Stimulated activated CD4-positive, alpha-beta T cell treated with anti-CD3 and anti-CD28 coated beads, Interleukin-15, amount 100 ng/mL, for 1 hour (primary cell): ENCODE measurements at places on chromosomes 6 and 20.

DNA sequence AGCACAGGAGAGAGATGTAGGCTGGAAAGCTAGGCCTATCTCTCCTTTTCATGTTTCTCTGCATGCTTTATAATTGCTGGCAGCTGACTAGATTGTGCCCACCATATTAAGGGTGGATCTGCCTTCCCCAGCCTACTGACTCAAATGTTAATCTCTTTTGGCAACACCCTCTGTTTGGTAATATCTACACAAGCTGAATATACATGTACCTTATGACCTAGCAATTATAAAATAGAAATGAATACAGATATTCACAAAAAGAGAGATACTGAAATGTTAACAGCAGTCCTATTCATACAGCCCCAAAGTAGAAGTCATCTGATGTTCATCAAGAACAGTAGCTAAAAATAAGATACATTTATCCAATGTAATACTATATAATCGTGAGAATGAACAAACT lies 429.6 kb downstream of the EPM2A start:
- no peak for DNase-seq

DNA sequence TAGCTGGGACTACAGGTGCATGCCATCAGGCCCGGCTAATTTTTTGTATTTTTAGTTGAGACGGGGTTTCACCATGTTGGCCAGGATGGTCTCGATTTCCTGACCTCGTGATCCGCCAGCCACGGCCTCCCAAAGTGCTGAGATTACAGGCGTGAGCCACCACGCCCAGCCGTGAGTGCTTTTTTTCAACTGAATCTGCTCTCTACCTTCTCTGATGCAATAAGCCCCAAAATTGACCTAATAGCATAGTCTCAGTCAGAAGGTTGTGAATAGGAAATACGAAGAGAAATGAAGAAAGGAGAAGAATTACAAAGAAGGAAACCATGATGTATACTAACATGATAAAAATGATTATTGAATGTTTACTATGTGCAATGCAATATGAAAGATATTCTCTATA lies 33.2 kb downstream of the BEND6 start:
- no peak for DNase-seq

DNA sequence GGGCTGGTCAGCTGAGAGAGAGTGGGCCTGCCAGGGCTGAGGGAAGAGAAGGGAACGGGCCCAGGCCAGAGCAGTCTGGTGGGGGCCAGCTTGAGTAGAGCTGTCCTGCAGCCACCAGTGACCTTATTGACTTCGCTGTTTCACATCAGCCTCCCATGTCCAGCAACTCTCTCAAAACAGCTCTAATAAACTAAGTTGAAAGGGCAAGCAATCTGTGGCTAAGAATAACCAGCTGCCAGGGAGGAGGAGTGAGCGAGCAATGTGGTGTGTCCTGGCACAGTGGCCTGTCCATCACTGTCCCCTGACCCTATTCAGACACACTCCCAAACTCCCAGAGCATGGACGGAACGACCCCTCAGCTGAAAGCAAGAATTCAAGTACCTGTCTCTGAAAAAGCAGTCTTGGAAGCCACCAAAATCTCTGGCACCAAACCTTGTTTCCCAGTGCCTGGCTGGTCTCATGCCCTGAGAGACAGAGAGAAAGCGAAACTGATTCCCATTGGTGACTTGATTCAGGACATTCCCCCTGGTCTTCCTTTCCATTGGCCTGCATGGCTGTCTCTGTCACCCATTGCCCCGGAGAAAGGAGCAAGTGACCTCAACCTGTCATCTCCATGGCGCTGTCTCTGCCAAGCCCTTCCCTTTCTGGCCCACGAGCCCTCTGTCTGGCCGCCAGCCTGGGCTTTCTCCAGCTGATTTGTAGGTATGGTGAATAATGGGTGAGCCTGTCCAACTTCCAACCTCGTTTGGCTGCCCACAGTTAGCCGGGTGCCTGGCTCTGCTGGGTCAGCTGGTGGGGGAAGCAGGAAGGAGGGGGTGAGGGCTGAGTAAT lies at the start of gene DDO:
Gene DDO, minus strand, starts transcription at position 490 of the 831 bp plus-strand sequence. CDS start 2,113 bp downstream, outside the sequence.
- no peak for DNase-seq

DNA sequence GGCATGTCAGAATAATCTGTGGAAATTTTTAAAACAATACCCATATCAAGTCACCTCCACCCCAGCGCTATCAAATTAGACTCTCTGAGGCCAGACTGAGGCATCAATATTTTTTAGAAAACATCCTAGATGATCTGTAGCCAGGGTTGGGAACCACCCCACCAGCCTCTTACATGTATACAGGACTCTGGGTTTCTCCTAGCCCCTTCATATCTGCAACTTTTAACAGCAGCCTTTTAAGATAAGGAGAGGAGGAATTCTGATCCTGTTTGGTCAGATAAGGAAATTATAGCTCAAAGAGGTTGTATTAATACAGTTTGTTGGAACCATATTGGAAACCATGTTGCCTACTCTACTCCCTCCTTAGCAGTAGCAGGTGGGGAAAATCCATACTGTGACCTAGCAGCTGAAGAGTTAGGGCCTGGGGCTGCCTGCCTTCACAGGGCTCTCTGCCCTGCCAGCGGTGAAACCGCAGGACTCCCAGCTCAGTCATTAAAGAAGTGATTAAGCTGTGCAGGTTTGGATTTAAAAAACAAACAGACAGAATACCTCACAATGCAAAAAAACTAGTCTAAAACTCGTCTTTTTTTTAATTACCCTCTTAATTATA lies 30.0 kb downstream of the BRPF3 start:
- no peak for DNase-seq

GRCh38 chr6:150328744-150329405 lies 39.9 kb upstream of the IYD start:
- DNase-seq = no peak

DNA sequence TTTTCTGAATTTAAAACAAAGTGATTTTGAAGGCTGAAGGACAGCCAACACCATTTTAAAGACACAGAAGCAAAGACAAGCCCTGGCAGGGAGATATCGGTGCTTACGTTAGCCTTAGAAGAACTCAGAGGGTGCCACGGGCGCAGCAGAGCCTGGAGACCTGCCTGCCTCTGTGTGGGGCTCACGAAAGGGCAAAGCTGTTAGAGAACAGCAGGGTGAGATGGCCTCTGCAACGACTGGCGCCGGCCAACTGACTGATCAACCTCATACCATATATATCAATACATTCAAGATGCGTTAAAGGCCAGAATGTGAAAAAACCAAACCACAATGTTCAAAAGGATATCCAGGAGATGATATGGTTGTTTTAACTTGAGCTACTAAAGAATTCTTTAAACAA lies 151.0 kb upstream of the RPS6KA2 start:
- no peak for DNase-seq

- no peak for DNase-seq
Measured at GRCh38 chr6:24458941-24459340, 30.4 kb downstream of the GPLD1 start.
